Stimulated activated CD4-positive, alpha-beta T cell treated with anti-CD3 and anti-CD28 coated beads, TNF-alpha, amount 100 ng/mL, for 4 hours (primary cell): ENCODE measurements at places on chromosomes 1 and 21.

DNA sequence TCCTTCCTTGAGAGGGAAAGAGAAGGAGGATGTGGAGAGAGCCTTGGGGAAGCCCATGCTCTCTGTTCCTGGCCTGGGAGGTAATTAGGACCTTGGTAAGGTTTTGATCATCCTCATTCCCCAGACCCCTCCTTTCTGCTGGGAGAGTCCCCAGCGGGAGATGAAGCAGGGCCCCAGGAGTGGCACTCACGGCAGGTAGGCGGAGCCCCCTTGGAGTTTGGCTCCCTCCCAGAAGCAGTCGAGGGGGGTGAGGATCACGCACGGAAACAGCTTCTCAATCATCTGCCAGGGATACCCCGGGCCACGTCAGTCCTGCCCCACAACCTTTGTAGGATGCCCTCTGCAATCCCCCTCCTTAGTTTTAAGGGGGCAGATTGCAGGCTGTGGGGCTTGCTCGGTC is 11.5 kb downstream of the PTCH2 start:
- DNase-seq, result no peak

- DNase-seq, result no peak
Observed at GRCh38 chr1:241675983-241676382, 23.9 kb downstream of the WDR64 start.

GRCh38 chr1:156263288-156263655 is 15.4 kb upstream of the PAQR6 start:
- DNase-seq, result no peak

- DNase-seq, result no peak
Observed at GRCh38 chr1:30893776-30894507, 14.6 kb downstream of the SDC3 start.

DNA sequence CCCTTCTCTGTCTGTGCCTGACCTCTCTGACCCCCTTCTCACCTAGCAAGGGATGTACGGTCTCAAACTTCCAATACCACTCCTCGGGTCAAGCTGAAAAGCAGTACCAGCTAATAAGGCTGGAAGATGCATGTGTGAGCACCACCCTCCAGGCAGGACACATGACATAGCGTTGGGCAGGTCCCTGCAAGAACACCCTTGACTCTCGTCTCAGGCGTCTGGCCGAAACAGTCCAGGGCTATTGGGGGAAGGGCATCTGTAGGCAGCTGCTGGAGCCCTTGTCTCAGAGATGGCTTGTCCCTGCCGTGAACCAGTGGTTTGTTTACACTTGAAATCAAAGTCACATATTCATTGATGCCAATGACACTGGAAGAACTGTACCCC is 56.5 kb downstream of the CD46 start:
- DNase-seq, result no peak

DNA sequence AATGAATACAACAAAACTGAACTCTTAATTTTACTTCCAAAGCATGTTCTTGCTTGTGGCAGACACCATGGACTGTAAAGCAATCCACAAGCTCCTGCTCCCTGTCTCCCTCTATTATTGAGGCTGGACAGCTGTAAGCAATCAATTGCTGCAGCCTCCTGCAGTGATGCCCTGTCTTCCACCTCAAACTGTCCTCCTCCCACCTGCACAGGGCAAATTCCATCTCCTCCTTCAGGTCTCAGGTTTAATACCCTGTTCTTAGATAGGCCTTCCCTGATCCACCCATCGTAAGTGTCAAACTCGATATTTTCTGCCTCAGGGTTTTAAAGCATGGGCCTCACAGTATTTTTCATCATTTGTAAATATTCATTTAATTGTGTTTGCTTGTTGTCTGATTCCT is 81.8 kb downstream of the LYST start:
- no peak for DNase-seq

DNA sequence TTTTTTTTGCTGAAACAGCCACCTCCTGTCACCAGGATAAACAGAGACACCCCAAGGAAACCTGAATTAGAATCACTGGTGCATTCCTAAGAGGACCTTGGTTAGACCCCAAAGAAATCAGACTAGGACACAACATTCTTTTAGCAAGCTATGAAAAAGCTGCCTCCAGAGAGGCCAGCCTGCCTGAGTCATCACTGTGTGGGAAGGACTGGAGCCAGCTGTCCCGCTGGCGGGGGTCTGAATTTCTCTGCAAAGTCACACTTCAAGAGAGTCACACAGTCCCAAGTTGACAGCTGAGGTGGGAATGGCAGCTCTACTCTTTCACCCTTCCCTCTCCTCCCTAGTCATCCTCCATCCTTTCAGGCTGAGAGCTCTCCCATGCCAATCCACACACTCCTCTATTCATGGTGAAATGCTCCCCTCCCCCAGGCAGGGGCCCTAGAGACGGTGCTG is 405.0 kb upstream of the POU3F1 start:
- DNase-seq, result no peak
